Right forelimb (tissue), 1 donor: ENCODE measurements at places on chromosomes 16 and 17.

GRCh38 chr17:916315-916714, 63.3 kb downstream of the NXN start:
- DNase-seq = no peak

DNA sequence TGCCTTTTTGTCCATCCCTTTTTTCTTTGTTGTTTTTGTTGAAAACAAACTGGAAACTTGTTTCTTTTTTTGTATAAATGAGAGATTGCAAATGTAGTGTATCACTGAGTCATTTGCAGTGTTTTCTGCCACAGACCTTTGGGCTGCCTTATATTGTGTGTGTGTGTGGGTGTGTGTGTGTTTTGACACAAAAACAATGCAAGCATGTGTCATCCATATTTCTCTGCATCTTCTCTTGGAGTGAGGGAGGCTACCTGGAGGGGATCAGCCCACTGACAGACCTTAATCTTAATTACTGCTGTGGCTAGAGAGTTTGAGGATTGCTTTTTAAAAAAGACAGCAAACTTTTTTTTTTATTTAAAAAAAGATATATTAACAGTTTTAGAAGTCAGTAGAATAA, 4.9 kb downstream of the SOX9 start:
- DNase-seq = no peak

GRCh38 chr17:55664287-55664686, 58.4 kb downstream of the TMEM100 start:
- DNase-seq = no peak

GRCh38 chr17:29394761-29395160, 4.6 kb downstream of the TAOK1 start:
- DNase-seq = no peak

- DNase-seq = no peak
Measured at GRCh38 chr16:89047331-89048089, 46.1 kb upstream of the ACSF3 start.

DNA sequence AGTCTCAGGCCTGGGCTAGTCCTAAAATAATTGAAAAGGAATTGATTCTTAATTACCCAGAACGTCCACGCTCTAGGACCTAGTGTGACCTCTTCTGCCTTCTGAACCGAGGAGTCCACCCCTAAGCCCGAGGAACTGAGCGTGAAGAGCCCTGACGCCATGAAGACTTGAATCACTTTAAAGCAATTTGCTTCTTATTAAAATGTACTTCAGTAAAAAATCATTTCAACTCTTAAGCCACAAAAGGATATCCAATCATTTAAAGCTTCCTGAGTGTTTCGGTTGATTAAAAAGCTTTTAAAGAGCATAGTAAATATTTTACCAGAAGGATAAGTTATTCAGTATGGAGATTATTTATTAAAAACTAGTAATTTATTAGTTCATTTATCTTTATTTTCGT, 11.6 kb downstream of the HSBP1 start:
- peak; percentile 30 for DNase-seq

DNA sequence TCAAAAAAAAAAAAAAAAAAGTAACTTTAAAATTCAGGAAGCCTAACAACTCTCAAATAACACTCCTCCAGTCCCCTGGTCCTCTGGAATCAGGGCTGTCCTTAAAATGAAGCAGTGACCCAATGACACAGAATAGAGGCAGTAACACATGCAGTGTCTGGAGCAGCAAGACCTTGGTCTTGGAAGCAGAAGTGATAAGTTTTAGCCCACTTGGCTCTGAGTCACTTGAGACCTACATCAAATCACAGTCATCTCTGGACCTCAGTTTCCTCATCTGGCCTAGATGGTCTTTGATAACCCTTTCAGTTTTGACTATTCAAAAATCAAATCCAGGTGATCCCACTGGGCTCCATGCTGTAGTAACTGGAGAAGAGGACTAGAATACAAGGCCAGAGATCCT, 39.0 kb downstream of the LYRM1 start:
- DNase-seq = no peak

DNA sequence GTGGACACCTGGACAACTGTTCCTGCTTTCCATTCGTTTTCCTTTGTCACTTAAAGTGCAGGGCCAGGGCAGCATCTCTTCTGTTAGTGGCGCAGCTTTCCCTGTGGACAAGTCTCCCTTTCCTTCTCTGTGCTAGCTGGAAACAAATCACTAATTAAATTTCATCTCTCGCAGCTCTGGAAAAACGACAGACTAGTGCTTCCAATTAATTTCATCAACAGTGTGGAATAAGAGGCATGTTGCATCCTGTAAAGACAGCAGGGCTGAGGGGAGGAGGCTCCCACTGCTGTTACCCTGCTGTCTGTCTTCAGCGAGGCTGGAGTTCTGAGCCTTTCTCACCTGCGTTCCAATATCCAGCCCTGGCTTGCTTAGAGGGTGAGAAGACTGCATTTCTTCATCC, 352.1 kb upstream of the HSBP1 start:
- no peak for DNase-seq

GRCh38 chr17:27980043-27980442, 62.4 kb upstream of the NLK start:
- DNase-seq = no peak

DNA sequence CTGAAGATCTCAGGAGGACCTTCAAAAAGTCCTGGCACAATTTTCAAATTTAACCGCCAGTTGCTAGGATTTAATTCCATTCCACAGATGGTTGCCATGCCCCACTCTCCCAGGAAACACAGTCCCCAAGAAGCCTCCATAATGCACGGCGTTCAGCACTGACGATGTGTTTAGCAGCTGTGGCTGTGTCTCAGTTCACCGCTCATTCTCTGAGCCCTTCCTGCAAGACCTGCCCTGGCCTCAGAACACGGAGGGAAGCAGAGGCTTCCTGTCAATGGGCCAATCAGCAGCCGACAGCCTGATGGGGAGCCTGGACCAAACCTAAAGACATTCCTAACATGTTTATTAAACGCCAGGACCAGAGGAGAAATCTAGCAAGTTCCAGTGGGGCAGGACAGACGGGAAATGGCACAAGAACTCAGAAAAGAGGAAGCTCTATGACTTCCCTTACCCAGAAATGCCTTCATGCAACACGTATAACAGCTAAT, 4.9 kb downstream of the MYLK3 start:
- DNase-seq = no peak

DNA sequence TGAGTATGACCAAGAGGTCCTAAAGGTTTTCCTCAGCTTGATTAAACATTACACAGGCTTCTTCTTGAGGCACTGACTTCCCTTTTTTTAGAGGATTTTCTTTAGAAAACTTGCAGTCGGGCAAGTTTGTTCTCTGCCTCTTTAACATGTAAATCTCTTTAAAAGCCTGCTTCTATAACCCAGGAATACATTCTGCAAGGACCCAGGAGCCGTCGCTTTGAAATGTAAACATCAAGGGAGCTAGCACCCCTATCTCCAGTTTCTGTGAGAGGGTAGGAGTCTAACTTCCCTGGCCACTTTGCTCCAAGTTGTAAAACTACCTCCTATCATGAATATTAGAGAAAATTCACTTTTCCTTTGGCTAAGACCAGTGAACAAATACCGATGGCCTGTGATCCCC, 201.5 kb upstream of the CPHXL start:
- DNase-seq = no peak

DNA sequence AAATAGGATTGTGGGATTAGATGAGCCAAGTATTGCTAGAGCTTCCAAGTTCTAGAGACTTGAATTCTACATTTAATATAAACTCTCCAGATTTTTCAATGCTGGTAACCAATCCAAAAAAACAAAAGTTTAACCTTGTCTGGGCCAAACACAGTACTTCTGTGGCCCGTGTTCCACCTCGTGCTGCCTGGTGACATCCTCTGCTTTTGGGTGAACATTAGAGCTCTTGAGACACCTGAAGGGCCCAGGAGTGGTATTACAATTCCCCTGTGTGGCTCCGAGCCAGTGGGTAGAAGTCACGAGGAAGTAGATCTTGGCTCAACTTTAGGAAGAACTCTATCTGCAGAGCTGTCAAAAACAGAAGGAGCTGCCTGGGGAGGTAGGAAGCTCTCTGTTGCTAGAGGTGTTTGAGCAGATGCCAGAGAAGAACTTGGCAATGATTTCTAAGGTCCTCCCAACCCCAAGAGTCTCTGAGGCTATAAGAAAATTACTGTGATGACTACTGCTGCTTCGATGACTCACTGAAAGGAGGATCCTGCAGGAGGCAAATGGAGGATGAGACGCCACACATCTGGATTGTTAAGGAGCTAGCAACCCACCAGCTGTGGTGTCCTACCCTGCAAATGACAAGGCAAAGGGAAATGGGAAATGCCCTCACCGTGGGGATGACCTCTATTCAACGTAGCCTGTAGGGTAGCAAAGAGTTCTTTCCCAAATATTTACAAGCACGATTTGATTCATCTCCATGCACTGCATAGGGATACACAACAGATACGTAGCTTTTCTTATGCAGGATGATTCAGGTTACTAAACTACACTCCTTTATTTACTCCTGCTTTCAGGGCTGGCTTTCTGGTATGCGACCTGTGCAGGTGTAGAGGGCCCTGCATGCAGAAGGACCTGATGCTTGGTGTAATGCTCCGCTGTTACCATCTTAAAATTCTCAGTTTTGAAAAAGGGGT, 45.8 kb upstream of the GAS7 start:
- DNase-seq = peak; percentile 65

- no peak for DNase-seq
Measured at GRCh38 chr16:4011940-4012629, 104.2 kb downstream of the ADCY9 start.
